ENCODE measurements at places on chromosomes 1 and 21.

DNA sequence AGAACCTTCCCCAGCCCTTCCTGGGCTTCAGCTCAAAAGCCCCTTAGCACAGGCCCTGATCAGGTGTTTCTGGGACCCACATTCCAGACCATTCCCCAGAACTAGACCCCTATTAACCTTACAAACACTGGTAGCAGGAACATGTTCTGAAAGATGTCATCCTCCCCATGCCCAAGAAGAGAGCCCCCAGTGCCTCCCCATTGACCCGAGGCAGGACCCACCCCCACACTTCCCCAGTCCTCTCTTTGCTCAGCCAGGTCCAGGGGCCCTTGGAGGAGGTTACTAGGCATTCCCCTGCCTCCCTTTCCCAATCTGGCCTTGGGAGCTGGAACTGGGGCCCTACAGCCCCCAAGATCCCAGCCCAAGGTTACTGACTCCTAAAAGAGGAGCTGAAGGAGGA is 38.9 kb upstream of the HMGB4 start:
- DNase-seq: no peak

DNA sequence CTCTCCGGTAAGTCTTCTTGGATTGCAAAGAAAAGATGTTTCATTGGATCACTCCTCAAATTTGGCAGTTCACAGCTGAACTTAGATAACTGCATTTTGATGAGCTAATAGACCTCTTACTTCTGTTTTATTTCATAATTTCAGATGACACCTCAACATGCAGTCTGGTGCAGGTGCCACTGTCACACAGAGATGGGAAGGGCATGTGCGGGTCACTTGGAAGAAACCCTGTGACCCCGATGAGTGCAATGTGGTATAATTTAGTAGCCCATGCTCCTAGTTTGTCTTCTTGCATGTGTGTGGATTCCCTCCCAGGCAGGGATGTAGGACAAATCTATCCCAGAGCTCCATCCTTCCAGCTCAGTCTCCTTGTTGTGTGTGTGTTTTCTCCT is 481 bp upstream of the SLAMF1 start:
- no peak for DNase-seq

- DNase-seq: no peak
Observed at GRCh38 chr1:89309828-89310227, 37.2 kb upstream of the GBP5 start.

DNA sequence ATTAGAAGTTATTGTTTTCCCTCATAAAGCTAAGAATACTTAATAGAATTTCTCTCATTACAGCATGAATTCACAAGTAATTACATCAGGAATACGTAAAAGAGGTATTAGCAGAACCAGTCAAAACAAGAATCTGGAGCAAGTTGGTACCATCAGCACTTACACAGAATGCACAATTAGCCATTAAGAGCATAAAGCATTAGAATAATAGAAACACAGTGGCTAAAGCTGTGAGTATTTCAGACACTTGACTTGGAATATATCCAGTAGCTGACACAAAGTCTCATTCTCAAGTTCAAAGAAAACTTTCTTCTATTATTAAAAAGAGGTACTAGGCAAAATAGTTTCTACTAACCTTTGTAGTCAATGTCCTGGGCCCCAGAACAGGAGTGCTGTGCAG is 49.6 kb downstream of the KRTAP19-8 start:
- DNase-seq: no peak

DNA sequence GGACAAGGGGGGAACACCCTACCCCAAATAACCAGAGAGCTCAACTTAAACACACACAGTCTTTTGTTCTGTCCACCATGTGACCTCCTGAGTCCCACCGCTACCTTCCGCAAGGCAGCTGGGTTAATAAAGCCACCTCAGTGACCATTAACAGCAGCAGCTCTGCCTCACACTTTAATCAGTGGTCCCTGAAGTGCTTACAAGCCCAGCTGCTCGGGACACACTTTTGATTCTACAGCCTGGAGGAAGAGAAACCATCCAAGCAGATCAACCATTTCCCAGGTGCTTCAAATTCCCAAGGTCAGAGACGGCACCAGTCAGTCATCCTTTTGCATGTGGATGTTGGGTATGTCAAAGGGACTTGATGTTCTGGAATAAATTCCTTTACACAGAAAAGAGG is 70.1 kb downstream of the KCNJ15 start:
- DNase-seq: no peak

GRCh38 chr1:174041369-174041768 is 19.2 kb upstream of the RC3H1 start:
- no peak for DNase-seq

DNA sequence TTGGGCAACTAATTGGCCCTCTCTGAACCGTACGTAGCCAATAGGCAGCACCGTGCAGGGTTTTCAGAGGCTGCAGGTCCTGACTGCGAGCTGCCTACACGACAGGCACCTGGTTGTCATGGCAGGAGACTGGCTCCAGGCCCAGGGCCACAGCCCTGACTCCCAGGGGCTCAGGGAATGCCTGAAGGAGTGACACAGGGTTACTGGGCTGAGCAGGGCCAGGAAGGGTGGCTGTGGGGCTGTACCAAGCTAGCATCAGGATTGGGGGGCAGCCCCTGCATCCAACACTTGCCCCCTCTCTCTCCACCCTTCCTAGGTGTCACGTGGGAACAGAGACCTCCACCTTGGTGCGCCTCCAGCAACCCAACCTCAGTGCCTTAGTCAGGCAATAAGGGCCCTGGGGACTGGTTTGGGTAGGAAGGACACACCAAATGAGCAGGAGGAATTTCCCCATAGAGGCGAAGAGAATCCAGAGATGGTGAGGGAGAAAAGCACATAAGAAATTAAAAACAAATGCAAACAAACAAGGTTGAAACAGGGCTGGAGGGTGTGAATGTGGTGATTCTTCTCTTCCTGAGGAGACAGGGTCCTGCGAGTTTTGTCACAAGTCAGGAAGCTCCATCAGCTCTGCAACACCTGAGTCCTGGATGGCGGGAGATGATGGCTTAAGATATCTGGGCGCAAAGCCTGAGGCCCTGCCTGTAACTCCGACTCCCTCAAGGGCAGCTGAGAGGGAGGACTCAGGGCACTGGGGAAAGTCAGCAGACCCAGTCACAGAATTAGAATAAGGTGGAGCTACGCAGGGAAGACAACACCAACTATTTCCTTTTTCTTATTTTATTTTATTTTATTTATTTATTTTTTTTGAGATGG is 19.7 kb upstream of the RNU1-4 start:
- no peak for DNase-seq

DNA sequence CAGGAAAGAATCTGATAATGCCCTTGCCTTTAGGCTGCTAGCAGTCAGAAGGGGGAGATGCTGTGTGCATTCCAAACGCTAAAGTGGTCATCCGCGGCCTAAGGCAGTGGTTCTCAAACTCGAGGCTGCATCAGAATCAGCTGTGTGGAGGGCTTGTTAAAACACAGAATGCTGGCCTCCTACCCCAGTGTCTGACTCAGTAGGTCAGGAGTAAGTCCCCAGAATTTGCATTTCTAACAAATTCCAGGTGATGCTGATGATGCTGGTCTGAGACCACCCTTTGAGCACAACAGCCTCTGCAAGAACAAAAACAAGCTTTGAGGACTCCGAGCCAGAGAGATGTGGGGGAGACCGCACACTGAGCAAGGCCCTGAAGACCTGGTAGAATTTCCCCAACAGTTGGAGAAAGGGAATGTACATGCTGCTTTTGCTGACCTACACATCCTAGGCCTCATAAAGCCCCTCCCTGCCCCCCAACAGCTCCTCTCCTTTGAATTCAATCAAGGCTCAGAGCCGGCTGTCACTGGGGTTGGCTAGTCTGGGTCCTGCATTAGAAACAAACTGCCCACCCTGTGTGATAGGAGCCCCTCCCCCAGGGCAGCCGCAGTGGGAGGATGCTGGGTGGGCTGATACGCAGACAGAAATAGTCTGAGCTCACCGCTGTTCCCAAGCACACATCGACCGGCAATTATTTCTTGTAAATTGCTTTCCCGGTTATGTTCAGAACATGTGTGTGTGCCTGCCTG is 27.1 kb downstream of the SHISAL2A start:
- DNase-seq: no peak

GRCh38 chr1:117169871-117170596 is 40.7 kb downstream of the VTCN1 start:
- no peak for DNase-seq

DNA sequence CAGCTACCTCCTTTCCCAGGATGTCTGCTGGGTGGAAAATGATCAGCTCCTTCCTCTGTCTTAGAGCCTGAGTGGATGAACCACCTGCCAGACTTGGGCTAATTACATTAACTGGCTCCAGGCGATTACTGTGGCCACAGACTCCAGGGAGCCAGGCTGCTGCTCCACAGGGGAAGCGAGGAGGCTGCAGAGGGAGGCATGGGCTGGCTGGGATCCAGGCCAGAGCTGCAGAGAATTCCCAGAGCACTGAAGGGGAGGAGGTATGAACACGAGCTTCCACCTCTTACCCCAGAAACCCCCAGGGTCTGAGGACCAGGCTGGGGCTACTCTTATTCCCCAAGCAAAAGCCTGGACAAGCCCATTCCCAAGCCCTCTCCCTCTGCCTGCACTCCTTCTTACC is 136.0 kb upstream of the KLHDC7A start:
- no peak for DNase-seq

DNA sequence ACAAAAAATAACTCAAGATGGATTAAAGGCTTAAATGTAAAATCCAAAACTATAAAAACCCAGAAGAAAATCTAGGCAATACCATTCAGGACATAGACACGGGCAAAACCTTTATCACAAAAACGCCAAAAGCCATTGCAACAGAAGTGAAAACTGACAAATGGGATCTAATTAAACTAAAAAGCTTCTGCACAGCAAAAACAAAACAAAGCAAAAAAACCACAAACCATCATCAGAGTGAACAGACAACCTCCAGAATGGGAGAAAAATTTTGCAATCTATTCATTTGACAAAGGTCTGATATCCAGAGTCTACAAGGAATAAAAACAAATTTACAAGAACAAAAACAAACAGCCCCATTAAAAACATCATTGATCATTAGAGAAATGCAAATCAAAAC is 4.5 kb upstream of the PGBD2 start:
- no peak for DNase-seq

GRCh38 chr21:14403681-14404318 is 20.9 kb upstream of the HSPA13 start:
- DNase-seq: no peak
